PC-3 (cell line): ENCODE measurements at places on chromosomes 11 and 22. TPM values are rescaled to one million over a fixed set of nuclear protein-coding genes. Genes with fewer than 3 reads are reported as not detected.

DNA sequence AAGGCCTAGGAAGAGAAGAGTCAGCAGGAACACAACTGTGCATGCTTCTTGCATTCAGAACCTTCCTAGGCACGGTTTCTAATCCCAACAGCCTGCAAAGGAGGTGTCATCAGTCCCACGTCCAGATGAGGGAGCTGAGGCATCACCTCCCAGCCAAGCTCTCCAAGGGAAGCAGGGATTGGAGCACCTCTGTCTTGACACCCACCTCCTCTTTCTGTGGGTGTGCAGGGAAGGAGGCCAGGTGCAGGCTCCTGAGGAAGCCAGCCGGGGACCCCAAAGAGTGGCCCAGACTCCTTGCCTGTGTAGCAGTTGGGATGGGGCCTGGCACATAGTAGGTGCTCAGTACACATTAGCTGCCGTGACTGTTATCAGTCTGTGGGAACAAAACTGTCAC, 2.0 kb downstream of the PNPLA5 start:
- H3K27me3 ChIP-seq, result peaks cover 27% of the 10 kb centered on the region
- no peaks in the 10 kb centered on the region for H3K4me1 ChIP-seq
- no peak overlapping the region for H3K4me3 ChIP-seq

The C11orf52 gene
- total RNA-seq, result 8.7 and 10.5 TPM in 2 replicates

GRCh38 chr11:202490-202889, 4.7 kb downstream of the BET1L start:
- H3K4me1 ChIP-seq, result peaks cover 8% of the 10 kb centered on the region; the same call in 1 of the 2 replicates
- H3K27me3 ChIP-seq, result no peaks in the 10 kb centered on the region
- no peak overlapping the region for H3K4me3 ChIP-seq
- DNase-seq, result no peak

The KRTAP5-2 gene
- total RNA-seq, result not detected in 2 replicates

The CERK gene
- 21.6 and 24.1 TPM in 2 replicates for total RNA-seq

DNA sequence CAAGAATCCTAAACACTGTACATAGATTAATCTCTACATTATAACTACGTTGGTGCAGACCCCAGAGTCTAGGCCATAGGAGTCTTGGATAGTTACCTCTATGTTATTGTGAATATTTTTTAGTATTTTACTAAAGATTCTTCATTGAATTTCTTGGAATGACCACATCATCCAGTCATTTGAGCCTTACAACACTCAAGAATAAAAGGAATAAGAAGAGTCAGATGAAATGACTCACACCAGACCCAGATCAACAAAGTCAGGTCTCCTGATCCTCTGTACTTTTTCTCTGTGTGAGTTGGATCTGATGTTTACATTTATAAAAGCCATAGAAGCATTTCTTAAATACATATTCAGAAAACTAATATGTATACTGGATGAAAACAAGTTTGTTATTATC, 179.2 kb upstream of the ARHGAP20 start:
- H3K4me3 ChIP-seq, result no peak overlapping the region
- H3K27ac ChIP-seq, result no peak overlapping the region
- H3K27me3 ChIP-seq, result peaks cover 44% of the 10 kb centered on the region
- DNase-seq, result no peak

DNA sequence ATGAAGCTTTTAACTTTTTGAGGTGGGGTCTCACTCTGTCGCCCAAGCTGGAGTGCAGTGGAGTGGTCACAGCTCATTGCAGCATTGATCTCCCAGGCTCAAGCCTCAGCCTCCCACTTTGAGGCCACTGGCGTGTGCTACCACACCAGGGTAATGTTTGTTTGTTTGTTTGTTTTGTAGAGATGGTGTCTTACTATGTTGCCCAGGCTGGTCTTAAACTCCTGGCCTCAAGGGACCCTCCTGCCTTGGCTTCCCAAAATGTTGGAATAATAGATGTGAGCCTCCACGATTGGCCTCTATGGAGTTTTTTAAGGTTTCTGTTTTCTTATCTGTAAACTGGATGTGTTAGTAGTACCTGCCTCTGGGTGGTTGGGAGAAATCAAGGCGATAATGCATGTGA, 41.4 kb downstream of the MED15 start:
- H3K36me3 ChIP-seq, result peaks cover 32% of the 10 kb centered on the region
- H3K4me1 ChIP-seq, result no peaks in the 10 kb centered on the region
- DNase-seq, result no peak
- H3K27me3 ChIP-seq, result no peaks in the 10 kb centered on the region
- no peak overlapping the region for H3K4me3 ChIP-seq
- no peak overlapping the region for H3K27ac ChIP-seq

The KRTAP5-9 gene
- not detected in 2 replicates for total RNA-seq

DNA sequence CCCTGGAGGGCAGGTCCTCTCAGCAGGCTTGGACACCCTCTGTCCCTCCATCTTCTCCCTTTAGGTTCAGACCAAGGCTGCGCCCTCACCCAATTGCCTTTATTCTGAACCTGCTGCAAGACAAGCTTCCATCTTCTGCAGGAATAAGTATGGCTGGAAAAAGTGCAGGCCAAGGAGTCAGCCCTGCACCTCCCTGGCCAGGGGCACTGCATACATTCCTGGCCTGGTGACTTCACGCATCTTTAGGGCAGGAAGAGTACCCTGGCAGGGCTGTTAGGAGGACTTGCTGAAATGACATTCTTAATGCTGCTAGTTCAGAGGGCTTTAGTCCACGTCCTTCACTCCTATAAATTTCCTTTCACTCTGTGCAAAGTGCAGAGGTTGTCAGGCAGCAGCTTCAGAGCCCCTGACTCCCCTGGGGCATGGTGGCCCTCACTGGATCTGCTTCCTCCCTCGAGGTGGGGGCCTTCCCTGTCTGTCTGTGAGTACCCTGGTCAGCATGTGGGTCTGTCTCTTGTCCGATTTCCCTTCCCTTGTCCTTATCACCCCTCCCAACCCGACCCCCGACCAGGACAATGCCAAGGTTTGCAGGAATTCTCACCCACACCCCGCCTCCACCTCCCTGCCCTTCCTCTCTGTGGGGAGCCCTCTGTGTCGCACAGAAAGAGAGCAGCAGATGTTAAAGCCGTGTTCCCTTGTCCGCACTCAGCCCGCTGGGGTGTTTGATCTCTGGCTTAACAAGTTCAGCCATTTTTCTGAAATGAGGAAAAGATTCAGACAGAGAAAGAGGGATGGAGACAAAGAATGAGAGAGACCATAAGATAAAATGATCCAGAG, 124.5 kb upstream of the SYT13 start:
- H3K4me1 ChIP-seq, result no peaks in the 10 kb centered on the region
- H3K4me3 ChIP-seq, result no peak overlapping the region
- H3K27ac ChIP-seq, result no peak overlapping the region
- peaks cover 46% of the 10 kb centered on the region for H3K27me3 ChIP-seq
- no peaks in the 10 kb centered on the region for H3K36me3 ChIP-seq
- DNase-seq, result no peak

The SPA17 gene
- 14.0 and 16.5 TPM in 2 replicates for total RNA-seq

GRCh38 chr11:98625526-98625925, 395.2 kb upstream of the CNTN5 start:
- no peaks in the 10 kb centered on the region for H3K36me3 ChIP-seq
- H3K4me1 ChIP-seq, result no peaks in the 10 kb centered on the region
- DNase-seq, result no peak
- no peak overlapping the region for H3K4me3 ChIP-seq

DNA sequence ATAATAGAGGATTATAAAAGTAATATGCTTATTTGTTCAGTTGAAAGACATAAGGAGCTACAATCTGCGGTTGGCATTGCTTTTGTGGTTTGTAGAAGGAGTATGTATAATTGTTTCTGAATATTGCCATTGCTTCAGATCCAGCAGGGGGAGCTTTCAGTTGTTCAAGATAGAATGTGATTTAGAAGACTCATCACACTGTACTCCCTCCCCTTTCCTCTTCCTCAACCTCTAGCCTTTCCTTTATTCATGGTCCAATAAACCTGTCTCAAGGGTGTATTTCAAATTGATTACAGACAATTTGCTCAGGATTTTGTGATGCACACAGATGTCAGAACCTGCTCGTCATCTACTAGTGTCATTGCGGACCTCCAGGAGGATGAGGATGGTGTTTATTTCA, 9.8 kb downstream of the PRMT3 start:
- H3K27ac ChIP-seq, result no peak overlapping the region
- peak; percentile 55 for DNase-seq
- H3K4me1 ChIP-seq, result no peaks in the 10 kb centered on the region
- peaks cover 23% of the 10 kb centered on the region for H3K36me3 ChIP-seq
